ENCODE measurements at places on chromosomes 7 and 10.
A peak's percentile ranks its signal among the peaks of the same experiment; 100 is the strongest.

DNA sequence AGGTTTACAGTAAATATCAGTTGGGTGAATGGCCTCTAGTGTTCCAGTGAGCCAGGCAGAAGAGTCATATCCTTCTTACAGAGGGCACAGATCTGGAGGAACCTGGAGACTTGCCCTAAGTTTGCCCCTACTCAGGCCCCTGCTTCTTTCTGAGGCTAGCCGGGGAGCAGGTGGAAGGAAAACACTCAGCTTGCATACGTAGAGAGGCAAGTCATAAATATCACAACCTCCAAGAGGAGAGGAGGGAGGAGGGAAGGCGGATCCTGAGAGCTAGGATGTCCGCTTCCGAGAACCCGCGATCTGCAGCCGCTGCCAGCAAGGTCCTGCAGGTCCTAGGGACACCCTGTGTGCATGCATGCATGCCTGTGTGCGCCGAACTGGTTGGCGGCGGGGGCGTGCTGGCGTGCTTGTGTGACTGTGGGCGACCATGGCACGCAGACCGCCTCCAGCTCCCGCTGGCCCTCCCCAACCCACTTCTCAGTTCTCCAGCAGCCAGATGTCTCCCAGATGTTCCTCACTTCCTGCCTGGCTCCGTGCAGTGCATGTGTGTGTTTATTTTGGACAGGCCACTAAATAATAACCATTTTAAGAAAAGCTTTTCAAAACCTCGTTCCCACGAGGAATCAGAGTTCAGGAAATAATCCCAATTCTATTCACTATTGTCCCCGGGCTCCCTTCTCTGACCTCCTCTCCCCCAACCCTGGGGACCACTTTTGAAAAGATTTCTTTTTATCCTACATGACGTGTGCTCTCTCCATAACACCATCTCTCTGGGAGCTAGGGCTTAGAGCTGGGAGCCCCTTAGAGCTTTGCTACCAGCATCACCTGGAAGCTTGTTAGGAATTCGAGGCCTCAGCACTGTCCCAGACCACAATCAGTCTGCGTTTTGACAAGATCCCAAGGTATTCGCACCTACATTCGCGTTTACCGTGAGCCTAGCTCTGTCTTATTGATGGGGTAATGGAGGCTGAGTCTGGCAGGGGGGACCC is 32.4 kb downstream of the UNC5B start:
- peak; percentile 87 for DNase-seq

DNA sequence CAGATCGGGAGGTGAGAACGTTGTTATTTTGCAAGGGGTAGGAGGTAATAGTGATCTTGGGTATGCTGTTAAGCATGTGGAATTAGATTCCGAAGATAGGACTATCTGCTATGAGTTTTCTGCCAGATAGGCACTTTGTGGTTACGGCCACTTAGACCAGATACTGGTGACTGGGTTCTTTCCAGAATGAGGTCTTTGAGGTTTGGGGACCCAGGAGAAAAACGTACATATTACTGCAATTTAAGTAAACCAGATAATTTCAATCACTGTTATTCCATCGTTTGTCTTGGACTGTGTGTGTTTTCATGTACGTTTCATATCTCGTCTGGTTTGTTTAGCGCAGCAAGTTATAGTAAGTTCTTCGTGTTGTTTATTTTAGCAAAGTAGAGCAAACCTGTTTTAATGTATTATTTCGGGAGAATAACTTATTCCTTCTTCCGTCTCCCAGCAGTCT is 312 bp downstream of the ARL4A start:
- no peak for DNase-seq

GRCh38 chr7:50356212-50356944 is 51.9 kb downstream of the IKZF1 start:
- no peak for DNase-seq

DNA sequence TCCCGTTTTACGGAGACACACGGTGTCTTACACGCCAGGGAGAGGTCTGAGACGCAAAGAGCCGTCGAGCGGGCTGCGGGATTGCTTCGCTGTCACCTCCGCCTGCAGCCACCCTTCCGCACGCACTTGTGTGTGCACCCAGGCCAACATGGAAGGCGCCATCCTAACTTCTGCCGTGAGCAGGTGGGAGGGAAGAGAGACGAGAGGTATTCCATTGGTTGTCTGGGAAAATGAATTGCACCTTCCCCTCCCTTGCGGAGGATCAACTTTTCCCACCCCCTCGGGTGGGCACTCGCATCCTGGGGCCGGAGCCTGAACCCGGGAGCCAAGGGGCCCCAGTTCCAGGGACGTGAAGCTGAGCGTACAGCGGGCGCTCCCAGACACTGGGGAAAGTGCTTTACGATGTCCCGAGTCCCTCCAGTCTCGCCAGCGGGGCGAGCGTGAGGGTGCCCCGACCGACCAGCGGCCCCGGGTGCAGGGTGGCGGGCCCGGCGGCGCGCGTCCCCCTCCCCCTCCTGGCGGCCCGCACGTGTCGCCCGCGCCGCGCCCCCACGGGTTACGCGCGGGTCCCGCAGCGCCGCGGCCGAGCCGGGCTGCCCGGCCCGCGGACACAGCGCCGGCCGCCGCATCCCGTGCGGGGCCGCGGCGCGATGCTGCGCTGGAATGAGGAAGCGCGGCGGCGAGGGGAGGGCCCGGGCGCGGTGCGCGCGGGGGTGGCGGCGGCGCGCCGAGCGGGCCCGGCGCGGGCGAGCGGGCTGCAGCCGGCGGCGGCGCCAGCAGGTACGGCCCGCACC is 984 bp upstream of the IKZF1 start:
- no peak for DNase-seq

- DNase-seq, result peak; percentile 78
Measured at GRCh38 chr10:48658243-48658974, 26.3 kb upstream of the WDFY4 start.

GRCh38 chr10:33306126-33306525 is 28.3 kb downstream of the NRP1 start:
- DNase-seq, result no peak

GRCh38 chr7:17620566-17620965 is 319.7 kb downstream of the SNX13 start:
- DNase-seq, result no peak

DNA sequence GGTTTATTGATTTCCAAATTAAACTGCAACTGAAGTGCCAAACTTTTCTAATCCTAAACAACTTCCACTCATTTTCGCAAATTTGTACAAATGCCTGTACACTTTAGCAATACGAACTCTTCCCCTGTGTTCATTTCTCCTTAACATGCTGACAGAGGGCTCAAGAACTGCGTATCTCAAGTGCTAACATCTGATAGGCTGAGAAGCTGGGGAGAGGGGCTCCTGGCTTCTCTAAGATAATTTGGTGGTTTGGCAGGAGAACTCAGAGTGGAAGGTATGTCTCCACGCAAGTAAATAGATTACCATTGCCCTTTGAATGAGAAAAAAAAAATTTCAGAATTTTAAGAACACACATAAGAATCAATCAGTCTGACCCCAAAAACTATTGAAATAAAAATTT is 53.3 kb upstream of the ANLN start:
- no peak for DNase-seq

- DNase-seq, result no peak
Measured at GRCh38 chr7:16727736-16728135, 25.8 kb upstream of the TSPAN13 start.

- DNase-seq, result no peak
Measured at GRCh38 chr7:39133088-39133487, 155.4 kb downstream of the POU6F2 start.

DNA sequence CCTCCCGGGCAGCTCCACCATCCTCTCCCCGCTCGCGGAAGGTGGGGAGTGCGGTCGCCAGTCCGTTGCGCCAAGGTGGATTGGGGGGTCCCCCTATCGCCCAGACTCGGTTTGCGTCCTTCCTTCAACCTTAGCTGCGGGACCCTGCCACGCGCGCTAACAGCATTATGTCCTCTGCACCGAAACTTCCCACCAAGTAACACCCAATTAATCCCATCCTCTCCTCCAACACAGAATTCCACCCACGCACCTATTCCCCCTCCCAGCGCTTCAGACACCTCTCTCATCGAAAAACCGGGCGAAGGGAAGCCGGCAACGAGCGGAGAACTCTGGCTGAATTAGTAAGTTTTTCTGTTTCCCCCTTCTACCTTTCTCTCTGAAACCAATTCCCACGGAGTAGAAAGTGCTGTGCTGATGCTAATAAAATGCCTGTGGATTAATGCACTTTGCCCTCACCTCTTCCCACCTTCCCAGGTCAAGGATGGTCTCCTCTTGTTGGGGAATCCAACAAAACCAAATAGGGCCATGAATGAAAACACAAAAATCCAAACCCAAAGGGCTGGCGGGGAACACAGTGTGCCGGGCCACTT is 947 bp downstream of the HOXA3 start:
- DNase-seq, result no peak

DNA sequence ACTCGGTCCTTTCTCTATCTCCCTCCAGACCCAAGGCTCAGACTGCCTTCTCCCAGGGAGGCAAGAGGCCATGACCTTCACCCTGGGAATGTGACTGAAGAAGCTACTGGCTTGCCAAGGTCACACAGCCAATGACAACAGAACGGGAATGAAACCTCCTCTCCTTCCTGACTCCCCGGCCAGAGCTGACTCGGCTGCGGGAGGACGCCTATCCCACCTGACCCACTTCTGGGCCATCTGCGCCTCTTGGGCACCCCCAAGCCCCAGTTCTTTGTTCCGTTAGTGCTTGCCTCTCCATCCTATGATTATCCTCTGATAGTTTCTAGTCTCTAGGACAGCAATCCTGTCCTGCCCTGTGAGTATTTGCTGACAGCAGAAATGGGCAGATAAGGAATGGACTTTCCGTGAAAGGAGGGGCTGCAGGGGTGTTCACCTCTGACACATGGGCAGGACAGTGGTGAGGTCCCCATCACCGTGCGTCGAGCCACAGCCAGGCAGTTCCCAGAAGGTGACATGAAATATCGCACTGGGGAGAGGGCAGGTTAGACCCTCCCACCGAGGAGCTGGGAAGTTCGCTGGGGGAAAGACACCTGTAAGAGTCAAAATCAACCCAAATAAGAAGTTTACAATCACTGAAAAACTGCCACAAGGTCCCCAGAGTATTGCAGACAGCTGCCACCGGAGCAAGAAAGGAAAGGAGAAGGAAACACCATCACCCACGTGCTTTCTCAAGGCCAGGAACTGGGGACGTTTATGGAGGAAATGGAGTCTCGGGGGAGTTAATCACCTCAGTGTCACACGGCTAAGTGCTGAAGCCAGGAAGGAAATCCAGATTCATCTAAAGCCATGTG is 63.0 kb downstream of the INSIG1 start:
- DNase-seq, result no peak

DNA sequence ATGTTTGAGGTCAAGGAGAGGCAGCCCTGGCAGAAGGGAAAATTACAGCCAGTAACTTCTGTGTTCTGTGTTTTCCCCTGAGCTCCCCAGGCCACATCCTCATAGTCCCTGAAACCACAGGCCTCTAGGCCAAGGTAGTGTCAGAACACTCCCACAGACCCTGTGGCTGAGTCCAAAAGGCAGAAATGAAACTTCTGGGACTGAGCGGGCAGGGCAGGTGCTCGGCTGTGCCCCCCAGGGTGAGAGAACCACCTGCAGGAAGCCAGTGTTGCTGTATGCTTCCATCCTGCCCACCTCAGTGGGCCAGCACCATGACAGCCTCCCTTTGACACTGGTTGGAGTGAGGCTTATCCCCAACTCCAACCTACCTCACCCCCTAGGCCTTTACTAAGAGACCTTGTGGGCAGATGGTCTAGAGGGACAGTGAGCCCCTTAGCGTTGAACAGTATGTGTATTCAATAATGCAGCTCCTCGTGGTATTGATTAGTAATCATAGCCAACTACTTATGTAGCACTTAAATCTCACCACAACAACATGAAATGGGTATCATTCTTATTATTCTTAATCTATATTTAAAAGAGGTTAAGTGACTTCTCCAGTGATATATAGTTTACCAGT is 30.3 kb downstream of the PIK3CG start:
- no peak for DNase-seq

DNA sequence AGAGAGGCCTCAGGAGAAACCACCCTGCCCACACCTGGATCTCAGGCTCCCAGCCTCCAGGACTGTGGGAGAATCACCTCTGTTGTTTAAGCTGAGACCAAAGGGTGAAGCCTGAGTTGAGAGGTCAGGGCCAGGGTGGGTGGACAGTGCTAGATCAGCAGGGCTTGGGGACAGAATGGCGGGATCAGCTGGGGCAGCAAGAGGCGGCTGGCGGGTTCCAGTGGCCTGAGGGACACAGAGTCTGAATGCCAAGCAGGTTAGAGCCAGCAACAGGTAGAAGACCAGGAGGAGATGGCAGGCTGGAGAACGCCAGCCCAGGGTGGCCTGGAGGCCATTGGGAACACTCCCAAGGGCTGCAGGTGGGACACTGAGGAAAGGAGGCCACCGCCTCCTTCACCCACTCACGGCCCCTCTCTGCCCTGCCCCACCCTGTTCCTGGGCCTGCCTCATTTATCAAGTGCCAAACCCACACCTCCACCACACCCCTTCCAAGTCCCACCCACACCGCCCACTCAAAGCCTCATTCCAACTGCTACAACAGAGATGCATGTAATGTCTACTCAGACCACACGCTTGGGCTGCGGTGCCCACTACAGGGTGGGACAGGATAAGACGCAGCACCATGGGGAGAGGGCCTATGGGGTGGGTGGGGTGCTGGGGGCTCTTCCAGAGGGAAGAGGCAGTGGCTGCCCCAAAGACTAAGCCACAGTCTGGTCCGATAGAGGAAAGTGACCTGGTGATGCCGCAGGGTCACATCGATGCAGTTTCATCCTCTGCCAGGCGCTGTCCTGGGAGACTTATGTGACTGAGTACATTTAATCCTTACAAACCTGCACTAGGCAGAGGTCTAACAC is 173.9 kb downstream of the TNS3 start:
- DNase-seq, result no peak

DNA sequence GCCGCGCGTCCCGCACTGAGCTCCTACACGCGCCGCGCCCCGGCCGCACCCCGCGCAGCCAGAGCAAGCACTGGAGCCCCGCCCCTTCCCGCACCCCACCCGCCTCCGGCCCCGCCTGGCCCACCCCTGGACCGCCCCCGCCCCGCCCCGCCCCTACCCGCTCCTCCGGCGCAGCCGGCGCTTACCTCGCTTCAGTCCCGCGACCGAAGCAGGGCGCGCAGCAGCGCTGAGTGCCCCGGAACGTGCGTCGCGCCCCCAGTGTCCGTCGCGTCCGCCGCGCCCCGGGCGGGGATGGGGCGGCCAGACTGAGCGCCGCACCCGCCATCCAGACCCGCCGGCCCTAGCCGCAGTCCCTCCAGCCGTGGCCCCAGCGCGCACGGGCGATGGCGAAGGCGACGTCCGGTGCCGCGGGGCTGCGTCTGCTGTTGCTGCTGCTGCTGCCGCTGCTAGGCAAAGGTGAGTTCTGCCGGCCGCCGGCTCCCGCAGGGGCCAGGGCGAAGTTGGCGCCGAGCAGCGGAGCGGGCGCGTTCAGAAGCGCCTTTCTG is at the start of gene RET:
Gene RET, plus strand, starts transcription at position 194 of the 545 bp plus-strand sequence. Its CDS starts 190 bp downstream, at position 384.
- DNase-seq, result peak; percentile 58

- DNase-seq, result no peak
Measured at GRCh38 chr7:85638394-85638793, 451.5 kb upstream of the SEMA3D start.

- no peak for DNase-seq
Measured at GRCh38 chr10:70320751-70321150, 36.9 kb upstream of the NPFFR1 start.
